ENCODE measurements at places on chromosomes 1 and 21.

GRCh38 chr1:20223551-20224419, 37.5 kb upstream of the PLA2G2C start:
- DNase-seq, result no peak

DNA sequence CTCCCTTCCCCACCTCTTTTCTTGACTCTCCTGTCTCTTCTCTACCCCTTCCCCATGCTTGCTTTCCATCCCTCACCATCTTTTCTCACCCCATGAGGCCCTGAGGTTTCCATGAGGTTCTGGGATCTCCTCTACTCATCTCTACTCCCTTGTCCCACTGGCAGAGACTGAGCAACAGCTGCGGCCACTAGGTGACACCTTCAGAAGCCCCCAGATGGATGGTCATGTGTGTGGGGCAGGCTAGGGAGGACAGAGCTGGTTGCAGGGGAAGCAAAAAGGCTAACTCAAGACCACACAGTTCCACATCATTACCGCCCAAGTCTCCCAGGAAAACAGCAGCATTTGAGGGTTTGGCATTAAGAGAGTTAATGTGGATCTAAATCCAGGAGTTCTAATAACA, 45.0 kb downstream of the LRRN2 start:
- no peak for DNase-seq

- peak; percentile 90 for DNase-seq
Measured at GRCh38 chr1:19715334-19716203, 50.9 kb downstream of the HTR6 start.

- no peak for DNase-seq
Measured at GRCh38 chr21:41726970-41727783, 39.7 kb downstream of the RIPK4 start.

- DNase-seq, result peak; percentile 51
Measured at GRCh38 chr1:2300004-2300771, 72.1 kb downstream of the SKI start.

GRCh38 chr21:44399151-44399954, 45.9 kb downstream of the TRPM2 start:
- no peak for DNase-seq

GRCh38 chr1:167328816-167329483, 108.3 kb downstream of the POU2F1 start:
- DNase-seq, result no peak

DNA sequence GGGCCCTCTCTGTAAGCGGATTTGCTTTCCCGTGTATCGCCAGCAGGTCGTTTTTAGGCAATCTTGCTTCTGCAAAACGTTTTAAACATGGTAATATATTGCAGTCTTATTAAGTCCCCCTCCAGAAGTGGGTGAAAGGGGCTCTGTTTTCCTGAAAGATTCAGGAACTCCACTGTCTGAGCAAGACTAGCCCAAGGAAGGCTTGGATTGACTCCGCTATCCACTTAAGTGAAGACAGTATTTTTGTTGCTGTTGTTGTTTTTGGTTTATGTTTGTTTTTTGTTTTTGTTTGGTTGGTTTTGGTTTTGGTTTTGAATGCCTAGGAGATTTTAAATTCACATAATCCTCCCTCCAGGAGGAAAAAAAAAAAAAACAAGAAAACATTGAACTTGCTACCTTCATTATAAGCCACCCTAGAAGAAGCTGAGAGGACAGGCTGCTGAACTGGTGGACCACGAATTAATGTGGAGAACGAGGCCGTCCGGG, 29.1 kb upstream of the NFIA start:
- DNase-seq, result no peak
